ENCODE measurements at places on chromosomes 3 and 15.
A peak's percentile ranks its signal among the peaks of the same experiment; 100 is the strongest.

DNA sequence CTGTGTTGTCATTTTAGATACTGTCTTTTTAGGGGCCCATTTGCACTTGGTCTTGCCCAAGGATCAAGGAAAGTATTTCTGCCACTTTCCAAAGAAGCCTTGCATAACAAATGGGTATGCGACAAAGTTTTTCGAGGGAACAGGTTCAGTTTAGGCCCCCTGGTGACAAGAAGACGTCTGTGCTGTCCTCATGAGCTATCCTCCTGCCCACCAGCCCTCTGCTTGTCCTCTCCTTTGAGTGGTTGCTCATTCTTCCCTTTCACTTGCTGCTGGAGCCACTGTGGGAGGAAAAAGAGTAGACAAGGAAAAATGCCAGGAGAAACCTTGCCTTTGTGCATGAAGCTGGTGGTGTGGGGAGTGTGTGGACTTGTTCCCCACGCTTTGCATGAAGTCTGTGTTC, 171.9 kb downstream of the CACNA2D3 start:
- no peak for DNase-seq

DNA sequence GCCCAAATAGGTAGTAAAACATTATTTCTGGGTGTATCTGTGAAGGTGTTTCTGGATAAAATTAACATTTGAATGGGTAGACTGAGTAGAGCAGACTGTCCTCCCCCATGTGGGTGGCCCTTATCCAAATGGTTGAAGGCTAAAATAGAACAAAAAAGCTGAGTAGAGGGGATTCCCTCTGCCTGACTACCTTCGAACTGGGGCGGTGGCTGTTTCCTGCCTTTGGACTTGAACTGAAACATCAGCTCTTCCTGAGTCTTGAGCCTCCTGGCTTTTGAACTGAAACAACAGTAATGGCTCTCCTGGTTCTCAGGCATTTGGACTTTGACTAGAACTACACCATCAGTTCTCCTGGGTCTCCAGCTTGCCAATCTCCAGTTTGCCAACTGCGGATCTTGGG, 4.4 kb upstream of the GPR176 start:
- DNase-seq = no peak

GRCh38 chr3:23112491-23112890, 90.6 kb upstream of the UBE2E2 start:
- no peak for DNase-seq

DNA sequence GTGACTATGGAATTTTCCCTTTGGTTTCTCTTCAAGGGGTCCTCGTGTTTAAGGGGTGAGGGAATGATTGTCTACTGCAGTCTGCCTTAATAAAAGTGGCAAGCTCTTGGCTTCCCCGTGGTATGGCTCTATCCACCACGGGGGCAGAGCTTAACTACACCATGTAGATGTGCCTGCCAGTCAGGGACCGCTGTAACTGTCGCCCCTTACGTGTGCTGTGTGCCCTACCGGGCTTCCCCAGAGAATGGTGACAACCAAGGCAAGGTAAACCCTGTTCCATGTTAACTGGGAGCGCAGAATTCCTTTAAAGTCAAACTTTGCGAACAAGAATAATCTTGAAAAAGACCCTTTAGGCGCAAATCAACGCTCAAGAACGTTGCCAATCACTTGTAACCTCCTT, 966 bp upstream of the C3orf80 start:
- DNase-seq = no peak

- no peak for DNase-seq
These were observed 30.1 kb downstream of the ISL2 start for GRCh38 chr15:76366714-76367113.

DNA sequence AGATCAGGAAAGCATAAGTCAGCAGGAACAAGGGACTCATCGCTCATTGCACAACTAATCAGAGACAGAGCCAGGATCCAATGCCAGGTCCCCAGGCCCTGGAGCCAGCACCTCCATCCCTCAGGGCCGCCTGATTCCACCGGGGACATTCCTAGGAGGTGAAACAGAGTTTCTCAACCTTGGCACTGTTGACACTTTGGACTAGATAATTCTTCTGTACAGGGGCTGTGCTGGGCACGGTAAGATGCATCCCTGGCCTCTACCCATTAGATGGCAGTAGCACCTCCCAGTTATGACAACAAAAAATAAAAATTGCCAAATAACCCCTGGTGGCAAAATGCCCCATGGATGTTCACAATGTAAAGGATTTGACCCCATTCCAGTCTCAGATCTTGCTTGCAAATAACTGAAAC, 127.7 kb downstream of the MTHFS start:
- DNase-seq = peak; percentile 20

DNA sequence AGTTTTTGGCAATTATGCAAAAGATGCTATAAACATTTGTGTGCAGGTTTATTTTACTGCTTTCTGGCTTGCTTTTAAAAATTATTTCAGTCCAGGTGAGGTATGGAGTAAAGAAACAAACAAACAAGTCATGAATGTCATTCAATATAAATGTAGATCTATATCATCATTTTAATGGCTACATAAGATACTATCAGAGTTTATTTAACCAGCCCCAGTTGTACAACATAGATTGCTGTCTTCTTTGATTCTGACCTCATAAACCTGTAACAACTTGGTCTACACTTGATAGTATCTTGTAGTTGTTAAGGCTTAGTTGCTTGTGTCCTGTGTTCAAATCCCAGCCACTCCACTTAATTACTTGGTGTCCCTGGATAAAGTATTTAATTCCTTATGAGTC, 46.0 kb upstream of the RNU6-1 start:
- no peak for DNase-seq

DNA sequence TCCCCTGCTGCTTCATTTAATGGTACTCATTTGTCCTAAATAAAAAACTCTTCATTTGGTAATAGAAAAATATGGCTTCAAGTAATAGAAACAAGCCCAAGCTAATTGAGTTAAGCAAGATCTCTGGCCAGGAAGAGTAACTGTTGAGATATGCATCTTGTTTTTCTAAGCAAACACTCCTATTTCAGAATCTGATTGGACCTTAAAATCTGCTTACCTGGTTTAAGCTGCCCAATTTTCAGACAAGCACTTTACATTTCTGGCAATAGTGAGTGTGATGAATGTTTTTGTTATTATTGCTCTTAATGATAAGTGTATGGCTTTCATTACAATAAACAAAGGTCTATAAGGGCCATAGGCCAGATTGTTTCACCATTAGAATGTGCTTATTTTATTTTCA, 86.2 kb downstream of the CMSS1 start:
- no peak for DNase-seq

GRCh38 chr15:75620058-75620820, 5.3 kb downstream of the SNUPN start:
- no peak for DNase-seq

DNA sequence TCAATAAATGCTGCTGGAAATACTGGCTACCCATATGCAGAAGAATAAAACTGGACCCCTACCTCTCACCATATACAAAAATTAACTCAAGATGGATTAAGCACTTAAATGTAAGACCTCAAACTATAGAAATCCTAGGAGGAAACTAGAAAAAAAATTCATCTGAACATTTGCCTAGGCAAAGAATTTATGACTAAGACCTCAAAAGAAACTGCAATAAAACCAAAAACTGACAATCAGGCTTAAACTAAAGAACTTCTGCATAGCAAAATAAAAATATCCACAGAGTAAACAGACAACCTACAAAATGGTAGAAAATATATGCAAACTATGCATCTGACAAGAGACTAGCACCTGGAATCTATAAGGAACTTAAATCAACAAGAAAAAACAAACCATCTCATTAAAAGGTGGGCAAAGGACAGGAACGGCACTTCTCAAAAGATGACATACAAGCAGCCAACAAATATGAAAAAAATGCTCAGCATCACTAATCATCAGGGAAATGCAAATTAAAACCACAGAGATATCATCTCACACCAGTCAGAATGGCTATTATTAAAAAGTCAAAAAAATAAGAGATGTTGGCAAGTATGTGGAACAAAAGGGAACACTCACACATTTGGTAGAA, 47.0 kb downstream of the MYO9A start:
- no peak for DNase-seq

- DNase-seq = no peak
These were observed 1090.9 kb downstream of the ROBO2 start for GRCh38 chr3:78130741-78131290.

- no peak for DNase-seq
These were observed 85.4 kb downstream of the HES1 start for GRCh38 chr3:194221336-194221735.

DNA sequence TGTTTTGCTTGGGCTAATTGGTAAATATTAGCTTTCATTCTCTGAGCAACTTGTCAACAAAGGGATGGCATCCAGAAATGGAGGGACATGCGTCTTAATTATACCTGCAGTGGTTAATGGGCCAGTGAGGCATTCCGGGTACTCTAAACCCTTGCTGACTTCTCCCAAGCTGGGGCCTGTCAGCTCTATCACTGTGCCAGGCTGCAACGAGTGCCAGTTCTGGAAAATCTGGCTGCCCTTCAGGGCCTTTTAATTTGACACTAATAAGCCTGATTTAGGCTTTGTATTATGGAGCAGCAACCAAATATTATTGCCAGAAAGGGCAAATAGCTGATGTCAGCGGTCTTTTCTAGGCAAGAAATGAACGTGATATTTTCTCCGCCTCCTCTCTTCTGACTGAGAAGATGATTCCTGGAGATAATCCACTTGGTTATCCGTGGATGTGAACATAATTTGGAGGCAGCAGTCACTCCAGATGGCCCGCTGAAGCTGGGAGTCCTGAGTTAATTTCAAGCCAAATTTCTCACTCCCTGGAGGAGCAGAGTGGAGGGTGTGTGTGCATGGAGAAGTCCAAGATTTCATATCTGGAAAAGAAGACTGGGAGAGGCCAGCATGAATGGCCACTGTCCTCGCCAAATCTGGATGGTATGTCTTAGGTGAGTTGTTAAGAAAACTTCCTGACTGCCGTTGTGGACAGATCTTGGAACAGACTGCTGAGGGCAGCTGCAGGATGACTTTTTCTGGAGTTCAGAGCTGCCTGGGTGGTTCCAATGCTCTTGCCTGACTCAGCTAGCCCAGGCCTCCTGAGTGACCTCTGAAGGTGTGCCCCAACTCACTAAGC, 44.4 kb upstream of the PSMD6 start:
- no peak for DNase-seq

GRCh38 chr15:66981771-66982170, 83.6 kb upstream of the SMAD3 start:
- DNase-seq = no peak

- DNase-seq = no peak
These were observed 105.5 kb downstream of the SENP2 start for GRCh38 chr3:185691622-185692021.

- no peak for DNase-seq
These were observed 9.2 kb downstream of the PTX3 start for GRCh38 chr3:157445857-157446256.

DNA sequence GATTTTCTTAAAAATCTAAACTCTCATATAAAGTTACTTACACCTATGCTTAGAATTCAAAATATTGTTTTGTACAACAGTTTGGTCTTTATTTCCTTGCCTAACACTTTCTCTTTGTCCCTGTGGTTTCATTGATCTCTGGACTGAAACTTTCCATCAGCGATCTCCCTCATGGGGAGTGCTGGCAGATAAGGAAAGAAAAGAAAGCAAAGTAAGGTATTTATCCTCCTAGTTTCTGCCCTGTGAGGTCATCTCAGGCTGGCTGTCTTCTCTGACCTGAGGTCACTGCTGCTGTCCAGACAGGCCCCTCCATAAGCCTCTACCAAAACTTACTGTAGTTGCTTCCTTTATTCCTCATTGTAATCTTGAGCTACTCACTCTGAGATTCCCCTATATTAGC, 57.9 kb upstream of the EPHA6 start:
- DNase-seq = no peak
